Fibroblast of the aortic adventitia (primary cell): ENCODE measurements at places on chromosomes 1 and 21. TPM values are rescaled to one million over a fixed set of nuclear protein-coding genes. Genes with fewer than 3 reads are reported as not detected.

The CD34 gene
- 0.27 and 4.8 TPM in 2 replicates for total RNA-seq

The DOCK7 gene
- total RNA-seq: 110 and 142 TPM in 2 replicates

The PDC gene
- 0.27 TPM in 1 of 2 replicates, not detected in the other for total RNA-seq

The EFNA1 gene
- total RNA-seq: 0.16 and 0.54 TPM in 2 replicates

The SERINC2 gene
- 5.4 TPM in 1 of 2 replicates, not detected in the other for total RNA-seq

The PRRC2C gene
- total RNA-seq: 39.4 and 79.3 TPM in 2 replicates

The ILDR2 gene
- 0.09 and 0.25 TPM in 2 replicates for total RNA-seq

The SLC35F3 gene
- total RNA-seq: not detected in 2 replicates

The C1orf50 gene
- total RNA-seq: 4.2 and 5.4 TPM in 2 replicates

DNA sequence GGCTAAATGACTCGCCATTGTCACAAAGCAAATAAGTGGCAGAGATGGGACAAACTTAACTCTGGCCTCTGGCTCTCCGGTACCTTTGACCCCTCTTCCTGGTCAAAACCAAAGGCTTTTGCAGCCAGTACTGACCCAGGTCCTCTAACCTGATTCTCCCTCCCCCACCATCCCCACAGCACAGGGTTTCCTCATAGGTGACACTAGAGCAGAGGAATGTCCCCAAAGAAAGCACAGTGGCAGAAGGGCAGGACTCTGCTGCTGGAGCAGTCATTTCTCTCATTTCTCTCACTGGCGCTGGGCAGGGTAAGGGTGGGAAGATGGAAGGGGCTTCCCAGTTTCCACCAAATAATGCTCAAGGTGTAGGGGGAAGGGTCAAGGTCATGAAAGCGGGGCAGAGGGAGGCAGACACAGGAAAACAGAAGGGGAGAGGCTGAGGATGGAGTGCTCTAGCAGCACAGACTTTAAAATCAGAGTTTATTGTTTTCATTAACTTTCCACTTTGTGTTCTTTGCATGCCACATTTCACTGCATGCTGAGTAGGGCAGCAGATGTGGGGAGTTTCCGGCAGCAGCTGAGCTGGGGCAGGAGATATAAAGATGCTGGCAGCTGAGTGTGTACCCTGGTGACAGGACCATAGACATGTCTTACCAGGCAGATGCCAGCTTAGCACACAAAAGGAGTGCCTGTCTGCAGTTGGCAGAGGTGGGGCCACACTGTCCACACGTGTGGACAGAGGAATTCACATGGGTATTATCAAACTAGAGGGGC lies 80.5 kb downstream of the FAM78B start:
- no peak for DNase-seq

- no peak for DNase-seq
Observed at GRCh38 chr1:154481053-154481452, 21.0 kb upstream of the TDRD10 start.

DNA sequence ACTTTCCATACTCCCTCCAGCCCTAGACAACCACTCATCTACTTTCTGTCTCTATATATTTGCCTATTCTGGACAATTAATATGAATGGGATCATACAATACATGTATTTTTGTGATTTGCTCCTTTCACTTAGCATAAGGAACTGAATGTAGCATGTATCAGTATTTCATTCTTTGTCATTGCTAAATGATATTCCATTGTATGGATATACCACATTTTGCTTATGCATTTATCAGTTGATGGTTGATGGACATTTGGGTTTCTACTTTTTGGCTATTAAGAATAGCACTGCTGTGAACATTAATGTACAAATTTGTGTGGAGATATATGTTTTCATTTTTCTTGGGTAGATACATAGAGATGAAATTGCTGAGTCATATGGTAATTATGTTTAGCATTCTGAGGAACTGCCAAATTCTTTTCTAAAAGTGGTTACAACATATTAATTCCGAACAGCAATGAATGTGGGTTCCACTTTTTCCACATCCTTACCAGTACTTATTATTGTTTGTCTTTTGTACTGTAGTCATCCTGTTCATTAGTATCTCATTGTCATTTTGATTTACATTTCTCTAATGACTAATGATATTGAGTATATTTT lies 121.0 kb downstream of the LRRC40 start:
- peak; percentile 13 for DNase-seq

GRCh38 chr1:33167650-33168447 lies 14.0 kb downstream of the TRIM62 start:
- DNase-seq: no peak

- peak; percentile 49 for DNase-seq
Observed at GRCh38 chr1:55071477-55071876, 32.1 kb downstream of the PCSK9 start.

DNA sequence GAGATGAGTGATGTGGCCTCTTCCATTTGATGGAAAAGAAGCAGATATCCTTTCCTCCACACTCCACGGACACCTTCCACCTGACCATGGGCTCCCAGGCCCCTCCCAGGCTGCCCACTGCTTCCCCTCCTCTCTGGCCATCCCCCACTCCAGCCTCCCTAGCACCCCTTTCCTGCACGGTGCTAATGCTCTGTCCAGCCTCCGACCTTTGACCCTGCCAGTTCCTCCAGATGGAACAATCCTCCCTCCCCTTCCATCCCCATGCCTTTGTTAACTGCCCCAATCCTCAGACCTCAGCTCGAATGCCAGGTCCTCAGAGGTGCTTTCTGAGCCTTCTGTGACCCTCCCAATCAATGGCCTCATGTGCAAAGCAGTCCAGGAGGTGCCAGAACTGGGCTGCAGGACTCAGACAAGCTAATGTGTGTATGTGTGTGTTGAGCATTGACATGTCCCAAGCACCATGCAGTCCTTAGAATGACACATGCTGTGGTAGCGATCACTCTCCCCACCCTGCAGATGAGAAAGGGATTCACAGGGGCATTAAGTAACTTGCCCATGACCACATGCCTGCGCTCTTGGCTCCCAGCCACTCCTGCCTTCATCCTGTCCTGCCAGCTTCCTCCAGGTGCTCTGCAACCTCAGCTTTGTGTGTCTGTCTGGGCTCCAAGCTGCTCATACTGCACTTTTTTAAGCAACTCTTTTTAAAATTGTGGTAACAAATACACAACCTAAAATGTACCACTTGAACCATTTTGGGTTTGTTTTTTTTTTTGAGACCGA lies 63.5 kb upstream of the EDN2 start:
- no peak for DNase-seq

GRCh38 chr1:164702216-164702615 lies 143.2 kb downstream of the PBX1 start:
- DNase-seq: no peak

- peak; percentile 86 for DNase-seq
Observed at GRCh38 chr1:40032240-40032891, 8.2 kb upstream of the CAP1 start.

- DNase-seq: no peak
Observed at GRCh38 chr1:166969074-166969677, 6.2 kb downstream of the ILDR2 start.

DNA sequence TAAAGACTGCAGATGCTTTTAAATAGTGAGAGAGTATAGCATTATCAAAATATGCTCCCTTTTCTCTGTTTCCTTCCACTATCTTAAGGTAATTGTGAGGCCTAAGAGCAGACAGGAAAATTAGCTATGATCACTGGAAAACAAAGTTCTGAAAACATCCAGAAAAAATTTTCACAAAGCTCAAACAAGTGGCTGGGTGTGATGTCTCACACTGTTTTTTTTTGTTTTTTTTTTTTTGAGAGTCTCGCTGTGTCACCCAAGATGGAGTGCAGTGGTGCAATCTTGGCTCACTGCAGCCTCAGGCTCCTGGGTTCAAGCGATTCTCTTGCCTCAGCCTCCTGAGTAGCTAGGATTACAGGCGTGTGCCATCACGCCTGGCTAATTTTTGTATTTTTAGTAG lies 7.2 kb downstream of the WDTC1 start:
- no peak for DNase-seq

DNA sequence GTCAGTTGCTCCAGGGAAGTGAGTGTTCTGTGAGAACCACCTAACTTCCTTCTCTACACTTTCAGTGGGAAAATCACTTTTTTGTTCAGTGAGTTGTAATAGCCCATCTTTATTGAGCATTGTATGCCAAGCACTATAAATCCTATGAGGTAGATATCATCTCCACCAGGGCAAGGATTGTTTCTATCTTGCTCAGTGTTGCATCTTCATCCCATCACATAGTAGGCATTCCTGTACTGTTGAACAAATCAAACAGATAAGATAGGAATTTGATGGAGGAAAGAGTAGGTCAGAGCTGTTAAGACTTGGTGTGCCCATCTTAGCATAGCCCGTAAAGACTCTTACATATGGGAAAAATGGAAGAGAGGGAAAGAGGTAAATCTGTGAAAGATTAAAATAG lies 2.9 kb upstream of the PIGV start:
- peak; percentile 31 for DNase-seq

- peak; percentile 75 for DNase-seq
Observed at GRCh38 chr1:171468120-171468750, 17.1 kb upstream of the PRRC2C start.

GRCh38 chr1:109241344-109241743 lies 8.0 kb upstream of the CELSR2 start:
- DNase-seq: no peak

DNA sequence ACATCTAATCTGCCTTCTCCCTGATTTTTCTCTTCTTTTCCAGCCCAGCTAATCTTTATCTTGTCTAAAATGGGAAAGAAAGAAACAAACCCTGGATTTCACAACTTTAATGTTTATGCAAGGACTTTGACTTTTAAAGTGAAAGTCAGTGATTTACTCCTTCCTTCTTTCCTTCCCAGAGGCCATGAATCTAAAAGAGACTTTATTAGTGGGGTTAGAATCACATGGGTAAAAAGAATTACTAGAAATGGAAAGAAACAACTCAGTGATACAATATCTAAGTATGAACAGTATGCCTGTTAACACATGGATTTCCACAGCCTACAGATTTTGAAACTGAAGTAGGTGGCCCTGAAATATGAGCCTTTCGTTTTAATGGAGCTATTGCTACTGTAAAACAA lies 59.8 kb upstream of the KCNK2 start:
- DNase-seq: peak; percentile 74

DNA sequence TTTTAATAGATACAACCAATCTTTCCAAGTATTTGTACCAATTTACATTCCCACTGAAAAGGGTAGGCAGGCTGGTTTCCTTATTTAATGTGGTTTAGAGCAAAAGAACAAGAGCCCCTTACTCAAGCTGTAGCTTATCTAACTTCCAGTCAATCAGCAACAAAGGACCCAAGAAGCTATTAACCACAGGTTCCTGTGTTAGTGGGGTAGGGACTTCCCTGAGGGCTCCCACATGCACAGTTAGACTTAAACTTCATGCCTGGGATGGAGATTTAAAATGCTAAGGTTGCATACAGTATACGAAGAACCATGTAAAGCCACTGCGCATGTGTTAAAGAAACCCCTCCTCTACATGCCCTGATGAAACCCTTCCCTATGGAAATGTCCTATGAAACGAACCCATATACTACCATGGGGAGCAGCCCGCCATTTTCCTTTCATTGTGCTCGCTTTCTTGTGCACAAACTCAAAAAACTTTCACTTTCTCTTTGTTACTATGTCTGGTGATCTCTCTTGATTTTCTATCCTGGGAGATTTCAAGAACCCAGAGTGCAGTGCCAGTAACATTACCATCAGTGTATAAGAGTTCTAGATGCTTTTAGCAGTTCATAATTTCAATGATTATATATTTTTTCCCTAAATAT lies 23.3 kb upstream of the ST6GALNAC5 start:
- DNase-seq: no peak

- DNase-seq: peak; percentile 65
Observed at GRCh38 chr1:150876119-150876454, 312 bp downstream of the ARNT start.

DNA sequence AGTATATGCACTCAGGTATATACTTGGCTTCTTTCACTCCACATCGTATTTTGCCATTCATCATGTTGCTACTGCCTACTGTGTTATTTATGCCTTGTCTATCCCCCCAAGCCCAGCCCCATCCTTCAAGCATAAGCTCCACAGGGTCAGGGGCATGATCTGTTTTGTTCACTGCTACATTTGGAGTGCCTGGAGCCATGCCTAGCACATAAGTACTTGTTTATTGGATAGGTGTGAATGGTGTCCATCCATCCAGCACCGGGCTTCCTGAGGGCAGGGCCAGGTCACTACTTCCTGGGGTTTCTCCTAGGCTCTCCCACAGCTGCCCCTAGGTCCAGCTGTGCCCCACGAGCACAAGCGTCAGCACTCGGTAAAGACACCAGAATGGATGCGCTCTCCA lies 289.0 kb upstream of the VAMP3 start:
- DNase-seq: no peak

DNA sequence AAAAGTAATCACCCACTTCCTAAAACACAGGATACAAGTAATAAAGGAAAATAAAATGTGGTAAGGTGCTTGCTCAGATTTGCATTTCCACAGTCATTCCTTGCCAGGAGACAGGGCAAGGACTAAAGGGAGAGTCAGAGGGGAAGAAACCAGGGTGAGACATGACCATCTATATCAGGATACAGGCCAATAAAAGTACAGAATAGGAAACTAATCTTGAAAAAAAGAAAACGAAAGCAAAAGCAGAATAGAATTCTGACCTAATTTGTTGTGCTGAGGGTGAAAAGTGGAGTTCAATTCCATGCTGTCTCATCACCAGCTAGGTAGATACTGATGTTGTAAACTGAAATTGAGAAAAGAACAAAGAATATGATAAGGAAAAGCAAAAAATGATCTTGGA lies 27.3 kb downstream of the JMJD4 start:
- DNase-seq: no peak

GRCh38 chr21:15291621-15292266 lies 226.9 kb upstream of the NRIP1 start:
- no peak for DNase-seq

- no peak for DNase-seq
Observed at GRCh38 chr1:84759756-84760155, 69.5 kb upstream of the SSX2IP start.

DNA sequence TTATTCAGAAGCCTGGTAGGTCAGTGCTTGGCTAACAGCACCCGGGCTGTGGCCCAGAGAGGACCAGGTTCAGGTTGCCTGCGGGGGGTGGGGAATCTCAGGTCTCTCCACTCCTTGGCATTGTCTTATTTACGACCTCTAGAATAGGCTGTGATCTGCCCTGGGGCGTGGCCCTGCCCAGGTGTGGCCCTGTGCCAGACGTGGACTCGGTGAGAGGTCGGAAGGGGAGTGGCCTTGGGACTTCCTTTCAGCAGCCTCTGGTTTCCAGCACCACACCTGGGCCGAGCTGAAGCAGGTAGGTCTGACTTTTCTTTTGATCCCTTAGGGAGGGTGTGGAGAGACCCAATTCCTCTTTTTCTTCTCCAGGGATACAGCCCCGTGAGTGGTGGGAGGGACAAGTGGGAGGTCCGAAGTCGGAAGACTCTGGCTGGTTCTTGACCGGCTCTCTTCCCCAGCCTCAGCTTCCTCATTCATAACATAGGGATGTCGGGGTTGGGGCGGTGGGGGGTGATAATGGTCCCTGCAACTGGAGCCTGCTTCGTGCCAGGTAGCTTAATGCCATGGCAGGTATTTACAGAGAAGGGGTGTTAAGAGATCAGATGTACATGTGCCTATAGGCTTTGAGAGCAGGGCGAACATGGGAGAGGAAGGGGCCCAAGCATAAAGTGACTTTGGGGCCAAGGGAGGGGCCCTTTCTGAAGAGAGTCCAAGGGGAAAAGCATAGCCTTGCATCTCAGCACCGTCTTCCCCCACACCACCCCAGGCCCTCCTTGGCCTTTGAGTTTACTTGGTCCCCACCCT lies 16.5 kb downstream of the ACOT11 start:
- no peak for DNase-seq
